ENCODE measurements at places on chromosomes 11 and 22.

DNA sequence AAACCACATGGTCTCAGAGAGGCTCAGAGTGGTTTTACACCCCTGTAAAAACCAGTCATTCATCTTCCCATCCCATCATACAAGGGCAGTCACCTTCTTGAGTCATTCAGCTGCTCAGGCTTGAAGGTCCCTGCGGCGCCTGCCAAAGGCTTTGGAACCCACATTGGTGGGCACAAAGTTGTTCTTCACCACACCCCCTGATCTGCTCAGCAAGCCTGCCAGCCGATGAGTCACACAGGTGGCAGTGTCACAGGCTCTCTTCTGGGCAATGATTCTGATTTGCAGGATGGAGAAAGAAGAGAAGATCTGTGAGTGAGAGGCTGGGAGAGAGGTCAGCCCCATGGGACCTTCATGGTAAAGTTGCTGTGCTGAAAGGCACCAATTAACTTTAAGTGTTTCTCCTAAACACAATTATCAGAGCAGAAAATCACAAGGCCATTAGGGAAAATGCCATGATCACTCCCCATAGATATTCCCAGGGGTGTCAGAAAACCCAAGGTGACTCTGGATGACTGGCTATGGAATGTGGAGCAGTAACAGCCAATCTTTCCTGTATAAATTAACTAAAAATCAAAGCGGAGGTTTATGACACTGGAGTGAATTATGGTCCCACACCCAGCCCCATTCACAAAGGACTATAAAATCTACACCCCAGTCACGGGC lies 4.4 kb downstream of the CALCA start:
- DNase-seq: no peak

- DNase-seq: no peak
Observed at GRCh38 chr11:86592047-86592591, 80.3 kb downstream of the ME3 start.

- no peak for DNase-seq
Observed at GRCh38 chr22:32249231-32249630, 5.9 kb downstream of the SLC5A4 start.

DNA sequence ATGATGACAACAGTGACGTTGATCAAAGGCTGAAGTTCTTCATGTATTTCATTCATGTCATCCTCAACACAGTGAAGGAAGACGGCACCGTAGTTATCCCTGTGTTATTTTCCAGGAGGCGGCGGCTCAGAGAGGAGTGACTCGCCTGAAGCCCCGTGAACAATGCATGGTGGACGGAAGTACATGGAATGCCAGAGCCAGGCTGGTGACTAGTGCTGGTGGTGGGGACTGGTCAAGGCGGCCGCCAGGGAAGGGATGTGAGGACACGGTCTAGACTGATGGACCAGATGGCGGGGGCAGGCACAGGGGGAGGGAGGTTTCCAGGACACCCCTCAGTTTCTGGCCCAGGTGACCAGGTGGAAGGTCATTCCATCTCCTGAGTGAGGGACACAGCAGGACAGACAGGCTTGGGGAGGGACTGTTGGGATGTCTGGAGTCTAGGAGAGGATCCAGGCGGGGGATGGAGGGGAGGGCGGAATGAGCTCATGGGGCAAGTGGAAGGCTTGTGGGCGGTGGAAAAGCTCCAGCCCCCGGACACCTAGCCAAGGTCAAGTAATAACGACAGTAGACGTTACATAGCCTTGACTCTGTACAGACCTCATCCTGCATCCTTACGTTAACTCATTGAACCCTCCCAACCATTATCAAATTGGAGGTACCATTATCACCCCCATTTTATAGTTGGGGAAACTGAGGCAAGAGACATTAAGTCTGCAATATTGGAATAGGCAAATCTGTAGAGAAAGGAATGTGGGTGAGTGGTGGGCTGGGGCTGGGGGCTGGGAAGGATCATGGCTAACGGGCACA lies 16.0 kb upstream of the PICK1 start:
- DNase-seq: no peak

- no peak for DNase-seq
Observed at GRCh38 chr11:68004551-68005335, 846 bp upstream of the UNC93B1 start.

DNA sequence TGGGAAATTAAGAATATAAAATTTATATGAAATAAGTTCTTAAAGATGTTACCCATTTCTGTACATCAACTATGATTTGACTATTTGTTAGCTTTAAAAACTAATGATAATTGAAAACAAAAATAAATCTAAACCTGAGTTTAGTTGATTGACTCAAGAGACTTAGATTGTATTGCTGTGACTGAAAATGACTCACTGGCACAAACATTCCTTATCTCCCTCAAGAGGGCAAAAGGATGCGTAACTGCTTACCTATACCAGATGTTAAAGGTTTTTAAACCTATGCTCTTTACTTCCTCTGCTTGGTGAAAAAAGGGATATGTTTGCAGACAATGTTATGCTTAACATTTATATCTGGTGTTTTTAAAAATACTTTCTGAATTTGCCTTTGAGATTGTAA lies 30.3 kb downstream of the ATM start:
- peak; percentile 57 for DNase-seq

All from foreskin keratinocyte (primary cell).